COLO829 (cell line): ENCODE measurements at places on chromosomes 5 and 9.

- no peak for DNase-seq
Measured at GRCh38 chr5:159567461-159567860, 237.2 kb upstream of the IL12B start.

- no peak for DNase-seq
Measured at GRCh38 chr5:125411071-125411743, 664.8 kb upstream of the ZNF608 start.

- peak; percentile 5 for DNase-seq
Measured at GRCh38 chr5:61051267-61051666, 106.3 kb downstream of the NDUFAF2 start.

DNA sequence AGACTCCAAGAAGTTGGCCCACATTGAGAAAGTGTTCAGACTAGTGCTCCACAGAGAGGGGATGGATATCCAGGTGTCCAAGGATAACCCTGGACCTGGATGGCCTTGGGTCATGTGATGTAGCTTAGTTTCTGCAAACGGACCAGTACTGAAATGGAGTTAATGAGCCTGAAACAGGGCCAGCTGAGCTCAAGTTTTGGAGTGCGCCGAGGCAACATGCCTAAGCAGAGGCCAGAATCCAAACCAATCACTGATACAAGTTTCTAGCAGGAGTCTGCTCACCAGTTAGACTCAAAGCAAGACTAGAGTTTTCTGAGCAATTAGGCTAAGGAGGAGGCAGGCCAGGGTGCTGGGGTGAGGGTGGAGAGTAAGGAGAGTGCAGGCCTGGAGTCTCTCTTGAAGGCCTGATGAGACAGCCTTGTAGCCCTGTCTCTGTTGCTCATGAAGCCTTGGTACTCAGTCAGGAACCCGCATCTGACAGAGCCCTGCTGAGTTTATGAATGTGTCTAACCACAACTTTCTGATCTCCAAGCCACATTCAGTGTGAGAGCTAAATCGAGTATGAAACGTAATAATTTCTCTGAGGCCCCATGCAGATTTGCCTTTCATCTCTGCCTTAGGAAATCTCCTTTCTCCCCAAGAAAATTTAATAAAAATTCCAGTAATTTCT, 68.9 kb upstream of the EQTN start:
- DNase-seq = no peak

DNA sequence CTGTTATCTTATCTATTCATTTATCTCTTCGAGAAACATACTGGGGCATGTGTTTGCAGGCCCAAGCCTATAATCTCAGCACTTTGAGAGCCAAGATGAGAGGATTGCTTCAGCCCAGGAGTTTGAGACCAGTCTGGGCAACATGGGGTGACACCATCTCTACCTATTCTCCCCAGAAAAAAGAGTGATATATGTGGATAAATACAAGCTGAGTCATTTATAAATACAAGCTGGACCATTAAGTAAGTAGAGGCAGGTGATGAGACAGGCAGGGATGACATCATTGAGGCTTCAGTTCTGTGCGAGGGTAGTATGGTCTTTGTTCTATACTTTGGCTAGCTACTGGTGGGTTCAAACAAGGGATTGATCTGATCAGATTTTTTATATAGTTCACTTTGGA, 25.6 kb downstream of the PBX3 start:
- DNase-seq = no peak

GRCh38 chr5:38832810-38833209, 13.0 kb upstream of the OSMR start:
- no peak for DNase-seq

DNA sequence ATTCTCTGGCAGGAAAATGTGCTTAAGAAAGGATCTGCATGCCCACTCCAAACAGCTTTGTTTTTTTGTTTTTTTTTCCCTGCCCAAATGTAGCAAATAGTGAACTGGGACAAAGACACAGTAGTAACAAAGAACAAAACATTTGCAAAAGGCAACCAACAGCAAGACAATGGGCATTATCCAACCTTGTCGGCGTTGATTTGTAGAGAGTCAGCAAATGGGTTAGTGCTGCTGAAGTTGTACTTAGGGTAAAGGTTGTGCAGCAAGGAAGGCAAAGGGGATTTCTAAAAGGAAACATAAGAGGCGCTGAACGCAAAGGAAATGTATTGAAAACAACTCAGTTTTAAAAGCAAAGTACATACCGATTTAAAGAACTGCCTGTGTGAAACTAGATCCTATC, 136.2 kb downstream of the MPDZ start:
- DNase-seq = no peak

- DNase-seq = no peak
Measured at GRCh38 chr9:20853866-20854265, 169.8 kb downstream of the FOCAD start.

DNA sequence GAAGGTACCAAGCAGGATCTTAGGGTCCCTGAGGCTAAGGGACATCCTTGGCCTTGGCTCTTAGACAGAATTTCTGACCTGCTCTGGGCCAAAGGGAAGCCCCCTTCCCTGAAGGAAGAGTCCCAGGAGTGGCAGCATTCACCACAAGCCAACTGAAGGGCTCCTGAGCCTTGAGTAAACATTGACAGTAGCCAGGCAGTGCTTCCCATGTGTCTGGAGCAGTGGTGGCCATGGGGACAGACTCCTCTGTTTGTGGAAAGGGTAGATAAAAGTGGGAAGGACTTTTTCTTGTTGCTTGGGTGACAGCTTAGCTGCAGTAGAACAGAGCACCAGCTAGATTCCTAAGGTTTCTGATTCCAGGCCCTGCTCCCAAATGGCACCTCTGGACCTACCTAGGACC, 61.4 kb upstream of the VLDLR start:
- DNase-seq = no peak

DNA sequence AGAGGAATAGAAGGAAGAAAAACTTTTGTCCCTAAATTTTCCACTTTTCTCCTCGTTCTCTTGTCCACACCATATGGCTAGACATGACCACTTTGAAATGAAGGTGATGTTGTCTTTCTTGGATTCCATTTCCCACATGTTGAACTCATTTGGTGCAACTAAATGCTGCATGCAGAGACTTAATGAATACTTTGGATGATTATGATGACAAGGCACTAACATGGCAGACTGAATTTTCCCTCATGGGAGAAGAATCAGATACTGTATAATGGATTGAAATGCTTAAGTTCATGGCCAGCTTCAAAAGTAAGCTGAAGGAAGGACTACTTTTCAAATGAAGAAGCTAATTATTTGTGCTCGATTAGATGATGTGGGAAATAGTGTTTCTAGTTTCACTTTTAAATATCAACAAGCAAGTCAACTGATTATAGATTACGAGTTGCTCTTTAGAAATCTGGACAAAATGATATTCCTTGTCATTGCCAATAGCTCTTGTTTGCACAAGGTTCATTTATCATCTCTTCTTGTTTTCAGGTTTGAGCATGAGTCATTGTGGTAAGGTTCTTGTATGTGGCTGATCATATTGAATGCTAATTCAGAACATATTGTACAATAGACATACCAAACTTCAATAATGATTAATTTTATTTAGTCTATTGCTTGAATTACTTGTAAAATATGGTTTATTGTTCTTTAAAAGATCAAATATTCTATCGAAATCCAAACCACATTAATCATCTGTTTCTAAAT, 501.3 kb upstream of the FTMT start:
- no peak for DNase-seq

- DNase-seq = no peak
Measured at GRCh38 chr9:4228142-4228541, 71.7 kb downstream of the GLIS3 start.

DNA sequence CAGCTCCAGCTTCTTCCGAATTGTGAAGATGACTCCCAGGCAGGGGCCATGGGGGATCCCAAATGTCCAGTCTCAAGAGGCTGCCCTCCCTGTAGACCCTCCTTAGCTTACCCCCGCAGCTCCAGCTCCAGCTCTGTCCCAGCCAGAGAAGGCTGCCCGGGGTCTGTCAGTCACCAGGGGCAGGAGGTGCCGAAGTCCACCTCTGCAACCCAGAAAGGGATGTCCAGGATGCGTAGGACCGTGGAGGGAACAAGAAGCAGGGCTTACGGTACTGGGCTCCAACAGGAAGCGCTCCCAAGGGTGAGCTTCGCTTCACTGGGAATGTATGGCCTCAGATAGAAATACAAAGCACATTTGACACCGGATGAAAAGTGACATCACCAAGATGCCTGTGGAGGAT, 6.0 kb downstream of the IPPK start:
- no peak for DNase-seq

- peak; percentile 72 for DNase-seq
Measured at GRCh38 chr9:75088646-75089372, 495 bp downstream of the OSTF1 start.

- no peak for DNase-seq
Measured at GRCh38 chr5:9294793-9295465, 250.9 kb downstream of the SEMA5A start.

DNA sequence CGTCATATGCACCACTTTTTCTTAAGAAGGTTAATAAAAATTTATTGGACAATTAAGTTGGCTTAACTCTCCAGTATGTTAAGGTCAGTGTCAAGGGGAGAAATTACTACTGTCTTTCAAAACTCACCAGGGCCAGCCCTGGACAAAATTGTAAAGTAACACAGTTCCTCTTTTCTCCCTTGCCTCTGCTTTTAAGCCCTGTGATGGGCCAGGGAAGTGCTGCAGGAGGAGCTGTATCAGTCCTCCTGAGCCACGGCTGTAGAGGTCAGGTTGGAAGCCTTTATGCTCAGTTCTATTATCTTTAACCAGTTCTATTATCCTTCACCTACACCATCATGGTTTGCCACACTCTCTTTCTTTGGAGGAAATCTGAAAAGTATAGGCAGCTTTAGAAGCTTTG, 11.5 kb upstream of the PPP2R2B start:
- no peak for DNase-seq

GRCh38 chr5:14281746-14282181, 138.6 kb downstream of the TRIO start:
- DNase-seq = no peak
